ENCODE measurements at places on chromosomes 1 and 21.

- no peak for DNase-seq
These were observed 795 bp downstream of the SYT2 start for GRCh38 chr1:202709276-202710041.

- DNase-seq = peak; percentile 64
These were observed 5.5 kb downstream of the TNFRSF1B start for GRCh38 chr1:12172042-12172851.

DNA sequence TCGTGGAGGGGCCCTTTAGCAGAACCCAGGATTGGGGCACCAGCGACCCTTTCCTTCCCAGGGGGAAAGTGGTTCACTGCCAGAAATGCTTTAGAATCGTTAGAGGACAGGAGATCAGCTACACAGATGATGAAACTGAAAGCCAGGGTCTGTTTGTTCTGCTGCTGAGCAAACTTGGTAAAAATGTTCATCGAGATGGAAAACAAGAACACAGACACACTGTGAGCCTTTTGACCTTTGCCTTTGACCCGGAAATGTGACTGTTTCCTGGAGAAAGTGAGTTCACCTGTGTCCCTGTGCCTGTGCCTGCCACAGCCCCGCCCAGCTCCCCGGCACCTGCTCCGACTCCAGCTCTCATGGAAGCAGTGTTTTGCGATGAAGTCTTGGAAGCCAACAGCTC, 234.3 kb downstream of the CAMTA1 start:
- DNase-seq = no peak

- DNase-seq = no peak
These were observed 1.7 kb downstream of the TIAM1 start for GRCh38 chr21:31342348-31342747.

GRCh38 chr1:240399381-240399780, 212.6 kb downstream of the GREM2 start:
- no peak for DNase-seq
